Stimulated activated CD8-positive, alpha-beta memory T cell treated with anti-CD3 and anti-CD28 coated beads, Interleukin-4, amount 100 ng/mL, for 4 hours (primary cell): ENCODE measurements at places on chromosomes 2 and 18.

DNA sequence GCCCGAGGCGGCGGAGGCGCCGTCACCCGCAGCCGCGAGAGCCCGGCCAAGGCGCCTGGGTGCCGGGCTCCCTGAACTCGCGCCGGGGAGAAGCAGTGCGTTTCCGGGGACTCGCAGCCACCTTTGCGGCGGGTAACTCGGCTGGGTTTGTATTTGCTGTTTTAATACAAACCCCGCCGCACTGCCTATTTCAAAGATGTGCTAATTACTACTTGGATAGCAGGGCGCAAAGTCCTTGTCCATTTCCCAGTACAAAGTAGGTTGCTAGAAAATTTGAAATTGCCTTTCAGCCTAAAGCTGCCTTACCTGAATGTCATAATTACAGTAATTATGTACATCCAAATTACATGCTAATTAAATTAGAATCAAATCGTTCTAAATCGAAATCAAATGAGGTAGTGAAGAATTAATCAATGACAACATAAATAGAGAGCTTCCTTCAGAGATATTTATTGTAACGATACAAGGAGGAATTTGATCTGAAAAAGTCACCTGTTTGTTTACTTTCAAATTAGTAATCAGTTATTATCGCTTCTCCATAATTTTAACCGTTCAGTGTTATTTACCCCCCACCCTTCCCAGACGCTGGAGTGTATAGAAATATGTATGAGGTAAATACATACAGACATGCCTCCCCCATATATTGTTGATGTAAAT, 8.1 kb downstream of the SP9 start:
- no peak for DNase-seq

DNA sequence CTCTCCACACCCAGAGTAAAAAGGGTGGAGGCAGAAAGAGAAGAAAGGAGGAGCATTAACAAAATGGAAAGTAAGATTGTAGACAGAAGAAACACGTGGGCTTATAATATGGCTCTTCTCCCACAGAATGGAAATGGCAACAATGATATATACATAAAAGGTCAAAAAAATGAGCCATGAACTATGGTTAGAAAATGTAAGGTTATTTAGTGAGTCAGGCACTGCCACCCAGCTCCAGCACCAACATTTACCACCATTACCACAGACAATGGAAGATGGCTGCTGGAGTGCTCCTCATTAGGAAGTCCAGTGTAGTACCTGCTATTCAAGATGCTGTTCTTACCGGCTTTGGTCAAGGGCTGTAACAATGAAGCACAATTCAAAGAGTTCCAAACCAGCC, 258.0 kb downstream of the ZEB2 start:
- peak; percentile 2 for DNase-seq

- DNase-seq: no peak
Observed at GRCh38 chr18:21134895-21135294, 23.3 kb upstream of the ROCK1 start.

- no peak for DNase-seq
Observed at GRCh38 chr2:145289946-145290345, 770.0 kb upstream of the ZEB2 start.

DNA sequence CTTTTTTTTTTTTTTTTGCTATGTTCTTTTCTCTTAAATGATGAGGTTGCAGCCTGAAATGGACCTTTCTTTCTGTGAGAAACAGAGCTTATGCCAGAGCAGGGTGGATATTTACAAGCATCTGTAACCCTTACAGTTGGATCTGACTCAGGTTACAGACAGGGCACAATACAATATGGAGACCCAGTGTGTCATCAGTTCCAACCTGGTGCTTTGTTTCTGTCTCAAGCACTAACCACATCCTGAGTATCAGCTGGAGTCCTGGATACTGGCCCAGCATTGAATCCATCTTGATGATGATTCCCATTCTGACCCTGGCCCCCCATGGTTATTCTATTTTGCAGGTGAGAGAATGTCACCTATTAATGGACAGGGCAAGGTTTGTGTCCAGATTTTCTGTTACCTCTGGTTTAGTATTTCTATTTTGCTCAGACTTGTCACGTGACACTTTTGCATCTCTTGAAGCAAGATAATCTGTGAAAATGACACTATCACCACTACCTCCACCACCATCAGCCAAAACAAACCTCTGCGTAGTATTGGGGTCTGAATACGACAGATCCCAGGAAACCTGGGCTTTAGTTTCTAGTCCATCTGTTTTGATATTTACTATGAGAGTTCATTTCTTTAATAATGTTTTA, 174.0 kb downstream of the CCDC85A start:
- DNase-seq: no peak

DNA sequence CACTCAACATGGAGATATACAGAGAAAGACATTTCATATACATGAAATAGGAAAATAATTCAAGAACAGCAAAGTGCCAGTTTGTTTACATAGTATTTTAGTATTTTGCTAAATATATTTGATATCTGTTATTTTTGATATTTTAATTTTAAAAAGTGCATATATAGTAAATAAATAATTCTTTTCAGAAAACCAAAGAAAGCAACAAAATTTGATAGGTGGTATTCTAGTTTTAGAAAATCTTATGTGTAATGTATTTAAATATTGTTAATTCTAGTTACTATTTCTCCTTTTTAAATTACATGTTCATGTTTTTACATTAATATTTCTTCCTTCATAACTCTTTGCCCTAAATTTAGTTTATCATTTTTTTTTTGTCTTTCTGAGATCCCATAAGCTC, 34.5 kb upstream of the FAM171B start:
- no peak for DNase-seq

- DNase-seq: no peak
Observed at GRCh38 chr18:35780937-35781336, 191.5 kb upstream of the RMP24 start.

DNA sequence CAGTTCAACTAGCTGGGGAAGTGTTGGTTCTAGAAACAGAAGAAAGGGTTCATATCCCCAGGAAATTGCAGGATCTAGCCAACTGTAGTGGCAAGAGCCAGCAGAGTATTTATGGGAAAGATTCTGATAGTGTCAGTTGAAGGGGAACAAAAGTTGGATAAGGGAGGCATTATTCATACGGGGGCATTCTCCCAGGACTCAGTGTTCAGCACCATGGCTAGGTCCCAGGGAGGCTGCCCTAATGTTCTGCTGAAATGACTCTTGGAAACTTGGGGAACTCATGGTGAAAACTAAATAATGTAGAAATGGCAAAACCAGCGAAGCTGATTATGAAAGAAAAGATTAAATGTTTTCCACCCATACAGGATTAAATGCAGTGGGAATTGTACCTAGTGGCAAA, 543.7 kb downstream of the TRIB2 start:
- DNase-seq: no peak

DNA sequence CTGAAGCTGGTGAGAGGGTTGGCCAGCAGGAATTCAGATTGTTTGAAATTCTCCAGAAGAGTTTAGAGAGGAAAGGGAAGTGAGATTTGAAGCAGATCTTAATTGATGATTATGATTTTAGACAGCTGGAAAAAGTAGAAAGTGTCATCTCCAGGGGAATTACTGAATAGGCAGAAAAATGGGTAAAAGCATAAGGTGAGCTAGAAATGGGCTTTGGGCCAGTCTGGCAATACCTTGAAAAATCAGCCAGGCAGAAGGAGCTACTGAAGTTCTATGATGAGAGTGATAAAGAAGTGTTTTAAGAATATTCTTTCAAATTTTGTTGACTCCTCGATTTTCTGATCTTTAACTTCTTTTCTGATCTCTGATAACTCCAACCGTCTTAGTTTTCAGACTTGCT, 172.9 kb upstream of the CCDC150 start:
- DNase-seq: no peak

- DNase-seq: no peak
Observed at GRCh38 chr2:197873293-197873701, 68.9 kb downstream of the PLCL1 start.

DNA sequence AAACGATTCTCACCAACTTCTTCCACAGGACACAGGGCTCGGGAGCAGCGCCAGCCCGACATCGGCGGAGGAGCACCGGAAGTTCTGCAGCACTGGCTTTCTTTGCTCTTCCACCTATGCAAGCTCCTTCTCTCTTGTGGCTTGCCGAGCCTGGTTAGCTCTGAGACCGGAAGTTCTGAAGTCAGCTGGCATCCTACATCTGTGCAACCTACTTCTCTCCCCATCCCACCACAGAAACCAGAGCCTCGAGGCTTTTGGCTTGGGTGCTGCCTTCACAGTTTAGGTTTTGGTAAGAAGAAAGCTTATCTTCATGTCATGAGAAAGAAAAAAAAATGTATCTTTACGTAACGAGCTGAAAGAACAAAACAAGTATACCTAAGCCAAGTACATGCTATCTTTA, 111.7 kb downstream of the ANKRD44 start:
- peak; percentile 72 for DNase-seq

DNA sequence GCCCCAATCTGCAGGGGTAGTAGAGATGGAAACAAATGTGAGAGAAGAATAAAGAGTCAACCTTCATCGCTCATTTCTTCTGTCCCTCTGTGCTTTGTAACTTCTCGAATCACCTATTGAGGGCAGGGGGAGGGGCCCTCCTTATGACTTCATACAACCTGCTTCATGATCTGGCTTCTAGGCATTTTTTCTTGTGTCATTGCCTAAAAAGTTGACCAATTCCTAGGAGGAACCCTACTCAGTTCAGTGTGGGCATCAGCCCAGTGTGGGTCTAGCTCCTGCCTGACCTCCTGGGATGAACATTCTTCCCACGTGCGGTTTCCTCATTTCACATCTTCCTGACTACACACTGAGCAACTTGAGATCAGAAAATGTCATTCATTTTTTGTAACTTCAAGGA, 46.3 kb upstream of the CREB1 start:
- DNase-seq: no peak

- no peak for DNase-seq
Observed at GRCh38 chr2:172926785-172927640, 148.6 kb upstream of the MAP3K20 start.

DNA sequence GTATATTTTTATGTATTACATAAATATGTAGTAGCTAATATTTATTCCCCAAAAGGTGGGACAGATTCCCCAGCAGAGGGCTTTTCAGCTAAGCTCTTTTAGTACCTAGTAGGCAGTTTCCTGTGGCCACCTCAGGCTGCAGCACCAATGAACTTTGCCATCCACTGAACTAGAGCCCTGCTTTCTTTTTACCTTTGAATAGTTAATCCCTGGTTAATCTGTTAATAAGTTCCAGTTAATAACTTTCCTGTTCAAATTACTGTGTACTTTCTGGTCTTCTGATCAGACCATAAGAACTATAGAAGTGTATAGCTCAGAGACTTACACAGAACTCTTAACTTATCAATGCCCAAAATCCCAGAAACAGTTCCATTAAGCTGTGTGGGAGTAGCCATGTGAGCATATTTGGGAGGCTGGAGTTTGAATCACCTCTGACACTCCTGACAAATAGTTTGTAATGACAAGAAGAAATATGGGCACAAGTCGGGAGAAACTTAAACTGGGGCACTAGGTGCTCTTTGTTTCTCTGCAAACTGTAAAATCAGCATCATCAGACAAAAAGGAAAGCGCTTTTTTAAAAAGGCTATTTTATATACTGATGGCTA, 40.0 kb downstream of the ASXL2 start:
- no peak for DNase-seq

- no peak for DNase-seq
Observed at GRCh38 chr2:12044857-12045256, 298.4 kb downstream of the LPIN1 start.

DNA sequence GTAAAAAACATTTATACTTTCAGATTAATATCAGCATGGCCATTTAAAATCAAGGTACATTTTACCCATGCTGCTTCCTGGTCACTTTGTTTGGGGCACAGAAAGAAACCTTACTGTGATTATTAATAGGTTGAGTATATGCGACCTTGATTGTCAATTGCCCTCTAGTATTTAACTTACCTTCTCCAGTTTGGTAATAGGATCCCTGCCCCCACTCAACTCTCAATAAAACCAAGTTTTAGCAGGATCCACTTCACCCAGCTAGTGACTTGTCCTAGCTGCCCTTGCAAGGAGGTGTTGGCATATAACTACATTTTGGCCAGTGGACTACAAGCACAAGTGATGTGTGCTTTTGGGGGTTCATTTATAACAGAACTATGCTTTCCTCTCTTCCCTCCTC, 34.3 kb downstream of the FANCL start:
- DNase-seq: no peak

GRCh38 chr2:9060819-9061218, 57.3 kb upstream of the MBOAT2 start:
- no peak for DNase-seq

- DNase-seq: no peak
Observed at GRCh38 chr2:32119161-32119560, 46.5 kb upstream of the SLC30A6 start.

DNA sequence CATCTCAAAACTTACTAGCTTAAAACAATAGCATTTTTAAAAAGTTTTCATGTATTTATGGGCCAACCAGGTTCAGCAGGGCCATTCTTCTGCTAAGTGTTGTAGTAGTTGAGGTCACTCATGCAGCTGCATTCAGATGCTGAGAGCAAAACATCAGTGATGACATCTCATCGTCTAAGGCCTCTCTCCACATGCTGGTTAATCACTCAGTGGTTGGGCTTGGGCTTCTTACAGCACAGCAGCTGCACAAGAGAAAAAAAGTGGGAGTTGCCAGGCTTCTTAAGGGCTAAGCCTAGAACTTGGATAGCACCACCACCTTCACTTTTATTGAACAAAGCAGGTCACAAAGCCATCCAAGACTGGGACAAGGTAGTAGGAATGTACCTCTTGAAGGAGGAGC, 190.3 kb downstream of the IRS1 start:
- no peak for DNase-seq

DNA sequence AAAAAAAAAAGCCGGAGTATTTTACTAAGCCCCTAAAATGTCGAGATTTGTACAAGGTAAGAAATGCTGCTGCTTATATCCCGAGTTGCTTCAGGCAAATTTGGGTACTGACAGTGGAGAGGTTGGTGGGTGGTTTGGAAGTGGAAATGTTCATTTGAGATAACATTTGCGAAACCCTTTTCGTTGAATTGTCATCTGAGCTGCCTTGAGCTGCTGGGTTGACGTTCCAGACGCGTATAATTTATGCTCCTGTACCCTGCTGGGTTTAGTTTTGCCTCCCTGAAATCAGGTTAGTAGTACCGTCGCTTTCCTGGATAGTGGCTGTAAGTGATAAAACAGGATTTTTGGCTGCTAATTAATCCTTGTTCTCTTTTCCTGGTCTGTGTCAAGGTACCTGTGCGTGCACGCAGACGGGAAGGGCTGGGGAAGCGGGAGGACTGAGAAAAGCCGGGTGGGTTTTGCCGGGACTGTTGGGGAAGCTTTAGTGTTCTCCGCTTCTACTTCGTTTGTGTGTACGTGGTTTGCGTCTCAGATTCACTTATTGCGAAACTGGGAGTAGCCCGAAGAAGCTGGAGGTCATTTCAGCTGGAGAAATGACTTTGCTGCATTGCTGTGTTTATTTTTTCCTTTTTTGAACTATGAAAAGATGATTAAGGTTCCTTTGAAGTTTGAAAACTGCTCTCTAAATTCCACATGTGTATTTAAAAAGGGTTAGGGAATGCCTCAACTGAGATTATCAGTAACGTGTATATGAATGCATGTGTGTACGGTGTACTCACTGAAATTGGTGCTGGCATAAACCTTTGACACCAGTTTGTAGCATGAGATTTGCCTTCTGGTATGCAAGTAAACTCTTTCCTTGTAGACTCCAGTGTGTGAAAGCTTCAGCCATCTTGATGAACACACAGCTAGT, 709 bp downstream of the UGP2 start:
- DNase-seq: no peak
